ENCODE measurements at places on chromosomes 7 and 10. TPM values are rescaled to one million over a fixed set of nuclear protein-coding genes. Genes with fewer than 3 reads are reported as not detected.
A peak's percentile ranks its signal among the peaks of the same experiment; 100 is the strongest.

Gene TUBAL3
- polyA plus RNA-seq, result 0.51 TPM

Gene SCART1
- polyA plus RNA-seq, result 0.17 TPM

- no peak overlapping the region for H3K27ac ChIP-seq
- H3K27me3 ChIP-seq, result no peaks in the 10 kb centered on the region
- H3K4me1 ChIP-seq, result no peaks in the 10 kb centered on the region
- H3K4me3 ChIP-seq, result no peak overlapping the region
- DNase-seq, result peak; percentile 30
Observed at GRCh38 chr7:101066141-101066832, 19.0 kb upstream of the TRIM56 start.

Gene IQCE
- polyA plus RNA-seq, result 4.2 TPM

DNA sequence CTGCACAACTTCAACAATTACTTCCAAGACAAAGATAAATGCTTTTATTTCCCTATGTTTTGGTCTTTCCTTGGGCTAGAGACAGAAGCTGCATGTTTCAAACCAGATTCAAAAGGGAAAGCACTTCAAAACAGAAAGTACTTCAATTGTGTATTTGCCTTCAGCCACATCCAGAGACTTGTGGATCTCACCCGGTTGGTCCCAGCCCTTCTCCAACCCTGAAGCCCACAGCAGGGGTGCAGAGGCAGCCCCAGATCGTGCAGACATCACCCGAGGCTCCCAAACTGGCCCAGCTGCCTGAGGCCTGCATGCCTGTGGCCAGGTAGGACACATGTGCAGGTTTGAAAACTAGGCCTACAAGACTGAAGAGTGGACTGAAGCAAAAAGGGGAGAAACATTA, 80.8 kb downstream of the ALOX5 start:
- H3K4me1 ChIP-seq, result peaks cover 35% of the 10 kb centered on the region
- no peaks in the 10 kb centered on the region for H3K36me3 ChIP-seq
- DNase-seq, result no peak
- H3K27me3 ChIP-seq, result no peaks in the 10 kb centered on the region

Gene SEMA4G
- polyA plus RNA-seq, result 1.6 TPM

- no peak for DNase-seq
- H3K27ac ChIP-seq, result no peak overlapping the region
- H3K4me3 ChIP-seq, result no peak overlapping the region
- no peaks in the 10 kb centered on the region for H3K27me3 ChIP-seq
- no peaks in the 10 kb centered on the region for H3K36me3 ChIP-seq
- H3K4me1 ChIP-seq, result no peaks in the 10 kb centered on the region
Observed at GRCh38 chr10:117926491-117926890, 120.2 kb downstream of the RAB11FIP2 start.

Gene DLG5
- polyA plus RNA-seq, result 5.0 TPM

DNA sequence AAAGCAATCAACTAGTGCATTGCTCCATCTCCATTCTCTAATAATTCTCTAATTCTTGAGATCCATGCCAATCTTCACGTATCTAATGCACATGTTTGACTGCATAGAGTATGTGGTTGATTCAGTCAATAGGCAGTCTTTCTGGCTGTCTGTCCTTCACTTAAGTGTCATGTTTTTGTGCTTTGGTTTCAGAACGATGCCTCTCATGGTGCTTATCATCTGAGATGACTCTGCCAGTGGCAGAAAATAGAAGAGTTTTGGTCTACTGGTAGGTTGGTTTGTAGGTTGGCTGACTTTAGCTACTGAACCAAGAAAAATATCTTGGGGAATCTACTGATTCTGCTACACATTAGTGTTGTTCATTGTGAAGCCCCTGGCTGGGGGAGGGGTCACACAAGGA, 364.2 kb downstream of the SFMBT2 start:
- H3K36me3 ChIP-seq, result no peaks in the 10 kb centered on the region
- no peaks in the 10 kb centered on the region for H3K4me1 ChIP-seq
- H3K27me3 ChIP-seq, result no peaks in the 10 kb centered on the region
- H3K4me3 ChIP-seq, result no peak overlapping the region

Gene FAM25C
- polyA plus RNA-seq, result not detected

Measured in heart right ventricle (tissue), 16 donors.